Activated naive CD4-positive, alpha-beta T cell treated with Interleukin-2 at 50 U/mL for 16 hours (primary cell): ENCODE measurements at places on chromosomes 7 and 10.

DNA sequence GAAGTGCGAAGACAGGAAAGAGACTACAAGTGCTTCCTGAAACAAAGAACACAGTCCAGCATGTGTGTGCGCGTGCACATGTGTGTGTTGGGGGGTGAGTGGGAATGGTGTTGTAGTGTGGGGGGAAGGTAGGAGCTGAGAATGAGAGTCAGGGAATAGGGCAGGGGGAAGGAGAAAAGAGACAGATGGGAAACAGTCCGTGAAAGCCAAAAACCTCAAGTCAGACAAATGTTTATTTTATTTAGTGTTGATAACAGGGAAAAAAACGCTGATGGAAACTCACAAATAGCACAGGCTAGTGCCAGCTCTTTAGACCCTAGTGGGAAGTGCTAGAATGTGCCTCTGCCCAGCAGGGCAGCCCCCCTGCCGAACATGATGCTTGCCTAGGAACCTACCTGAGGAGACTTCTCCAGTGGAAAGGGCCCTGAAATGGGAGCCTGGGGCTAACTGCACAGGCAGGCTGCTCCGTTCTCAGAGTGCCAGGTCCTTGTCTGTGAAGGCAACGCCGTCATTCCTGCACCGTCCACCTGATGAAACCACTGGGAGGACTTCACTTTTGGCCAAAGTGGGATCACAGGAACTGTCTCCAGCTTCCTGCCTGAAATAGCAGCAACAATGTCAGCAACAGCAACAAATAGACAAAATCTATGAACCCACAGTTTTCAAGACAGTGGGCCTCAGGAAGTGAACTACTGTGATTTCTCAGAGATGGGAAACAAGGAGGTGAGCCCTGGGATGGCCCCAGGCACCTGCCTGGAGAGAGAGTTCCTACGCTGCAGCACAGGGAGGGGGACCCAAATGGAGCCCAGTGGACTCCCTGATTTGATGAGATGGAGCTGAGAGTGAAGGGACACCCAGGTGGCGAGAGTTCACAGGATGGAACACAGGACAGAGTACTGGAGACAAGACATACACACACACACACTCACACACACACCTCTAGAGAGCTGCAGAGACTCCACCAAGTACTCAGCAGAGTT is 379.7 kb downstream of the RPS24 start:
- DNase-seq: no peak

DNA sequence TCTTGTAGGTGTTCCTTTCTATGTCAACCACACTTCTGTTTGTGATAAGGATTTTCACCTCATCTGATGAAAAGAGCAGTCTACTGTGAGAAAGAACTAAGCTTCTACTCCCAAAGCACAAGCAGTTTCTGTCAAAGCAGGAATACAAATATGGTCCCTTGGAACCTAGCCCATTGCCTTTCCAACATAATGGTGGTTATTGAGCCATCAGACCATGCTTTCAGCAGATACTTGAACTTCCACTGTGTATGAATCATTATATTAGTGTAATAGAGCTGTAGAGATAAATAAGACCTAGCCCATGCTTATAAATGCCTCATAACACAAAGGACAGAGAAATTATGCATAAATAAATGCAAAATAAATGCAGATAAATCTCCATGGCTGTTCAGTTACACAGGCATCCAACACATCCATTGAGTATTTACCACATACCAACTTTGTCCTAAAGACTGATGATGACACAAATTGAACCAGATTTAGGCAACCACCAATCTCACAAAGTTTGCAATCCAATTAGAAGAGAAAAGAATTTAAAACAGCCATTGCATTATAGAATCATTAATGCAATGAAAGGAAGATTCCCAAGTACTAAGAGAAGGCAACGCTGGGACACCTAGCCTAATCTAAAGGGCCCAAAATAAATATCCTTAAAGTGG is 729.4 kb upstream of the C7orf33 start:
- DNase-seq: no peak

DNA sequence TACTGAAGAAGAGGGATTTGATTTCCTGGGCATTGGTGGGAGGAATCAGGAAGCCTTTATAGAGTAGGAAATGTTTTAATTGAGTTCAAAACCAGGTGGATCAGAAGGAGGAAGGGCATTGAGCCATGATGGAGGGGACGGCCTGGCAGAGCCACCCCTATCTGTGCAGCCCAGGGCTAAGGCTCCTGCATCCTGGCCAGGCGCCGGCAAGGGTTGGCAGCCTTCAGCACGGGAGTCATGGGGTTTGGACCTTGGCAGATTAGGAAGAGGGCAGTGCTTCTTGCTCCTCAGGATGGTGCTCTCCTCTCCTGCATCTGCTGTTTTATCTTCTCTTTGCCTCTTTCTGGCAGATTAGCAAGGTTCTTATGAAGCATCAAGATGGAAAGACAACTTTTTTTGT is 12.5 kb downstream of the ZNF862 start:
- no peak for DNase-seq

GRCh38 chr7:54546081-54546985 is 4.2 kb downstream of the VSTM2A start:
- no peak for DNase-seq

GRCh38 chr10:3472287-3473051 is 299.9 kb upstream of the PITRM1 start:
- DNase-seq: no peak

- DNase-seq: no peak
These were observed 4.0 kb upstream of the CLEC5A start for GRCh38 chr7:141950806-141951205.

DNA sequence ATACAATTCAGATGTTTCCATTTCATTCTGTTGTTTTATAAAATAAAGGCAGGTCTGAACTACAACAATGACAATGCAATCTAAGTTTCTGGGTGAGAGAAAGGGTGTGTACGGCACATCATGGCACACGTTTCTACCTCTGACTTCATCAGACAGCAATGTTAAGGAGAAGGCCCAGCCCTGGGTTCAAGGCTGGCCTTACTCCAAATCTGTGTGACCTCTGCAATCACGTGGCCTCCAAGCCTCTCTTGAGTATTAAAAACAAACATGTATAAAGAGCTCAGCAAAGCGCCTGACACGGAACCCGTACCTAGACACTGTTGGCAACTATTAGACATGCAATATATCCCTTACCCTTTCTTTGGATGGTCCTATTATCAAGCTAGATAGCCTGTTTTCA is 114.1 kb downstream of the LARP4B start:
- DNase-seq: no peak

GRCh38 chr7:611281-611810 is 91.7 kb upstream of the PDGFA start:
- no peak for DNase-seq

DNA sequence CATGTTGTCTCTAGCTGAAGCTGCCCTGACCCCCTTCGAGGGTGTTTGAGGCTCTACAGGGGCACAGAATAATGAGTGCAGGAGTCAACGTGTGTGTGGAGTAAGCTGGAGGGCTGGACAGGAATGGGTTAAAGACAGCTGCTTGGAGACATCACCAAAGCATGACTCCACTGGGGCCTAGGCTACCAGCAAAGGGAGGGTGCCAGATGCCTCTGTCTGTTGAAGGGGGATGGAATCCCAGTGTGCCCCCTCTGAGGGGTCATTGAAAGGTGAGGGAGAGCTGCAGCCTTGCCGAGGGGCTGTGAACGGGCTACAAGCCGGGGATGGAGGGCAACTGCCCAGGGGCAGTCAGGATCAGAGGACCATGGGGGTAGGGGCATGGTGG is 51.7 kb upstream of the PODXL start:
- DNase-seq: no peak

GRCh38 chr10:43734716-43735115 is 86.0 kb upstream of the ZNF32 start:
- DNase-seq: no peak

DNA sequence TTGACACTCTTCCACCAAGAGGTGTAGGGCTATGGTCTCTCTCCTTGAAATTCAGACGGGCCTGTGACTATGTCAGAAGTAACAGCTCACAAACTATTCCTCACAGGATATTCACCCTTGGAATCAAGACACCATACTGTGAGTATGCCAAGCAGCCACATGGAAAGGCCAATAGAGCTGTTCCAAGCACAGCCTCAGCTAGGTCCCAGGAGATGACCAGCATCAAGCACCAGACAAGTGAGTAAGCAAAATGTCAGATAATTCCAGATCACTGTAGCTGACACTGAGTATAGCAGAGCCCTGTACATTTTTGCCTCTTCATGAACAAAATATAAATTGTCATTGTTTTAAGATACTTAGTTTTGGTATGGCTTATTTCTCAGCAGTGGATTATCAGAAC is 88.1 kb upstream of the KCND2 start:
- DNase-seq: no peak

DNA sequence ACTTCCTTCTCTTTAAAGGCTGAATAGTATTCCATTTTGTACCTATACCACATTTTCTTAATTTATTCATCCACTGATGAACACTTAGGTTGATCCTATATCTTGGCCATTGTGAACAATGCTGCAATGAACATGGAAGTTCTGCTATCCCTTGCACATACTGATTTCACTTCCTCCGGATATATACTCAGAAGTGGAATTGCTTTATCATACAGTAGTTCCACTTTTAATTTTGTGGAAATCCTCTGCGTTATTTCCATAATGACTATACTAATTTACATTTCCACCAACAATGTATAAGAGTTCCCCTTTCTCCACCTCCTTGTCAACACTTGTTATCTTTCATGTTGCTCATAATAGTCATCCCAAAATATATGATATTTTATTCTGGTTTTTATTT is 312.6 kb downstream of the PLXDC2 start:
- no peak for DNase-seq

- DNase-seq: no peak
These were observed 53.4 kb downstream of the COL17A1 start for GRCh38 chr10:104032144-104032775.

DNA sequence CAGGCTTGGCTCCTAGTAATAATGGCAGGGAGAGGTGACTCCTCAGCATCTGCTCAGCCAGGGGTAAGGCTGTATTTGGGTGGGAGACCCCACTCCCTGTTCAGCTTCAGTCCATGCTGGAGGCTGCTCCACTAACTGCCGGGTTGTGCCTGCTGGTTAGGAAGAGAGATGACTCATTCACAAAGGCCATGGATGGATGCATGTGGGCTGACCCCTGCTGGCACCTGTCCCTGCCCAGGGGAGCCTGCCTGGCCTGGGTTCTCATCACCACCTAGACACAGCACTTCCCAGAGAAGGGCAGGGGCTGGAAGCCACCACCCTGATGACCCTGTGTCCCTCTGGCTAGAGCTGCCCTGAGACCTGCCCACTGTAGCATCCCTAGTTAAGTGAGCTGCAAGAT is 59.0 kb downstream of the VSTM4 start:
- no peak for DNase-seq

DNA sequence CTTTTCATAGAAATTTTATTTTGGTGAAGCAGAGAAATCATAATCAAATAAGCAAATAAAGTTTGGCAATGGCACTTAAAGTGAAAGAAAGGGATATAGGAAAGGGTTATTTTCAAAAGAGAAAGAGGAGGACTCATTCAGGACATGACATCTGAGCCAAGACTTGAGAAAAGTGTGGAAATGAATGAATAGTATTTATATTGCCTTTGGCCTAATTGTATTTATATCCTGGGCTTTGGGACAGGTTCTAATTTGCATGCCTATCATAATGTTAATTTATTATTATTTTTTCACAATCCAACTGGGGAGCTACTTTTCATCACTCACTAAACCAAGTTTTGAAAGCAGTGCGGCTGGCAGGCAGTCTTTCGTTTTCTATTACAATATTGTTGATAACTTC is 376.8 kb downstream of the HGF start:
- DNase-seq: no peak

DNA sequence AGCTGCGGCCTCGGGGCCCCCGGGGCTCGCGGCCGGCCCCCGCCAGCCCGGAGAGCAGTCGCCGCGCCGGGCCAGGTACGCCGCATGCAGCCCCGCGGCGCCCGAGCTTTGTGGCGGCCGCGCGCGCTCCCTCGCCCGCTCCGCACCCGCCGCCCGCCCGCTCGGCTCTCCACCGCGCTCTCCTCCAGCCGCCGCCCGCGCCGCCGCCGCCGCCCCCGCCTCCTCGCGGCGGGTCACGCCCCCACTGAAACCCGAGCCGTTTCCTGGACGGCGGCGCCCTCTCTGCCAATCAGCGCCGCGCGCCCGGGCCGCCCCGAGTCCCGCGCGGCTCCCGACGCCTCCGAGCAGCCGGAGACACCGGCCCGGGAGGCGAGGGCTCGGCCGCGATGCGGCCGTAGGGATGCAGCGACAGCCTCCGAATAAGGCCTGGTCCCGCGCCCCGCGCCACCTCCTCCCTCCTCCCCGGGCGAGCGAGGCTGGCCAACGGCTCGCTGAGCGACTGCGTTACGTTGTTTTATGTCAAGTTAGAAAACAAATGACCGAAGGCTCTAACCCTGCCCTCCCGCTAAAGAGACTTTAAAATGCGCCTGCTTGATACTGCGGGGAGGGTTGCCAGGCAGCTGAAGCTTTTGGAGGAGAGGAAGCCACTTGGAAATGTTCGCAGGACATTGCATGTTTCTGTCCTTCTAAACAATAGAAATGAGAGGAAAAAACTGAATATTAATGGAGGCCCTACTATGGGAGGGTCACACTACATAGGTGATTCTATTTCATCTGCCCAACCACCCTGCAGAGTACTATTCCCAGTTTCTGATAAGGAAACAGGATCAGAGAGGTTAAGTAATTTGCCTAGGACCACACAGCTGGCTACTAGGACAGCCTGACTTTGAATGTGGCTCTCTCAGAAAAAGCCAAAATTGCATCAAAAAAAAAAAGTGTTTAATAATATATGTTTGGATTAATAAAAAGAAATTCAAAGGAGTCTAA is at the start of gene FGFR2:
Gene FGFR2, minus strand, starts transcription at position 182 of the 987 bp plus-strand sequence. CDS start 4,627 bp downstream, outside the sequence.
- no peak for DNase-seq

DNA sequence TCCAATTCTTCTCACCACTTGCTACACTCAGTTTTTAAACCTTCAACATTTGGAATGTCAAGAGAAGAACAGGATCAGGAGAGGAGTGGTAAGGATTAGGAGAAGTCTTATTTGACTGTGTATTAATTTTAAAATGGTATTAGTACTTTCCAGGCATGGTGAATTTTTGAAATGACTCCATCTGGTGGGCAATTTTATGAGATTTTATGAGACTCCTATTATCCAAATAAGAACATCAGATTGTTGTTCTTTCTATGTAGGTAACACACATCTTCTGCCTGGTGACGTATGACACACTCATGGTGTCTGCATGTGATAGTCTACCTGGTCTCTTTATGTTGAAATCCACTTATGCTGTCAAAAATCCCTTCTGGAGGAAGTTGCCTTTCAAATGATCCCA is 51.0 kb downstream of the SLC13A1 start:
- DNase-seq: no peak

- DNase-seq: no peak
These were observed 367.5 kb downstream of the CCSER2 start for GRCh38 chr10:84695902-84696301.

GRCh38 chr10:132247943-132248342 is 59.8 kb downstream of the STK32C start:
- DNase-seq: no peak

DNA sequence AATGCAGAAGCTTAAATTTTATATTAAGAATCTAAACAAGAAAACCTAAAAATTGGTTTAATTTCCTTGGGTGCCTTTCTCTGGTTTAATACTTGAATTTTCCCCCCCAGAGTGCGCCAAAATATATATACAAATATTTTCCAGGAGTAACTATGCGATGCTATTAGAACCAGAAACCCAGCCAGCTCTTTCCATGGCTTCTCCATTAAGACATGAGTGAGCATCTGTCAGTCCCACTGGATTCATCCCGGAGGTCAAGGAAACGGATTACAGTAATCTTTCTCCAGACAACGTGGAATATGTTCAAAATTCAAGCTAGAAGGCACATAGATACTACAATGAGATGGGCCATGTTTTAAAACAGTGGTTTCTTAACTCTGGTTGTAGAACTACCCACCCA is 148.8 kb downstream of the TAX1BP1 start:
- no peak for DNase-seq

- no peak for DNase-seq
These were observed 146.3 kb downstream of the MALRD1 start for GRCh38 chr10:19194866-19195265.
